ENCODE measurements at places on chromosomes 7 and 10.

DNA sequence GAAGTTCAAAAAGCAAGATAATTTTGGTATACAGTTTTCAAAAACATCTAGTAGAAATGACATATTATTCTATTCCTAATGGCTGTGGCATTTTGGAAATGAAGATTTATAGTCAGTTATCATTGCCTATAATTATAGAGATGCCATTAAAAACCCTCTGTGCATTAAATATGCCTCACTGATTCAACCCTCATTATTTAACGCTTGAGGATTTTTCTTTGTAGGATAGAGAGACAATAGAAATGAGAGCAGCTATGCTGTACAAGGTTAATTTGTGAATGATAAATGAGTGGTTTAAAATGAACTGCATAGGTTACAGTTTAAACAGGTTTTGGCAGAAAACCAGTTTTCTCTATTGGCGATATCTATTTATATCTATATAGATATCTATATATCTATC lies 32.2 kb upstream of the SEMA3A start:
- DNase-seq: no peak

GRCh38 chr10:32851301-32851700 lies 106.7 kb downstream of the ITGB1 start:
- DNase-seq: no peak

GRCh38 chr7:84085147-84085546 lies 109.4 kb downstream of the SEMA3A start:
- DNase-seq: no peak

DNA sequence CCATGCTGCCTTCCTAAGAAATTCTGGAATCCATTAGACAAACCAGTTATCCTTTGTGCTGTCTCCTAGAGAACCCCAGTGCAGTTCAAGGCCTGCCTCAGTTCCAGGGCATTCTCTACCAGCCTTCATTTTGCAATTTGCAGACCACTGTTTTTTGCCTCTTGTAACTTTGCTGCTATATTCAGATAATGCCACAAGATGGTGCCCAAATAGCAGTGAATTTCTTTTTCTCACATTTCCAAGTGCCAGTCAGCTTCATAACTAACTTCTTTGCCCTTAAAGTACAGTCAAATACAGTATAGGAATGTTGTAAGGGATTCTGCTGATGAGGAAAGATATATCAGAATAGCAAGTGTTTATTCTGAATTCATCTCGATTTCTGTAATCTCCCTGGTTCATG lies 25.2 kb downstream of the LOXL4 start:
- DNase-seq: no peak

- no peak for DNase-seq
Measured at GRCh38 chr10:14389981-14390590, 59.4 kb upstream of the FRMD4A start.

Measured in right forelimb (tissue), 1 donor.